ENCODE measurements at places on chromosomes 7 and 10.
A peak's percentile ranks its signal among the peaks of the same experiment; 100 is the strongest.

GRCh38 chr10:132186488-132187429 is at the start of gene DPYSL4:
TSS of gene DPYSL4 (plus strand) at chr10:132186948. CDS start at chr10:132187064, 116 bp downstream.
- DNase-seq: no peak

DNA sequence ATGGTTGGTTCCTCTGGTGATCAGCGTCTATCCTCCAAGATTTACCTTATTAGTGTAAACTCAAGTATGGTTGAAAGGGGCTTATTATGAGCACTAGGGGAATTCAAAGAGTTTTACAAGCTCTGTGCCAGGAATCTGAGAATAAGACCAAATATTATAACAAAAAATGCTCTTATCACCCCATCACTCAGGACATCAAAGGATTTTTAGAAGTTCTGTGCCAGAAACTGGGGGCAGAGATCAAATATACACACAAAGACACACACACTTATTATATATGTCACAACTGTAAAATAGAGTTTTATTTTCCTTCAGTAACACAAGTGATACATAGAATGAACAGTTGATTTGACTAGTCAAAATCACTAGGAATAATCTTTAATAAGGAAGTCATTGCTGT is 89.3 kb downstream of the MLLT10 start:
- no peak for DNase-seq

- no peak for DNase-seq
Measured at GRCh38 chr7:2376351-2377154, 21.9 kb downstream of the EIF3B start.

- no peak for DNase-seq
Measured at GRCh38 chr7:49344556-49344955, 420.2 kb downstream of the CDC14C start.

- no peak for DNase-seq
Measured at GRCh38 chr10:482051-482501, 207.4 kb downstream of the DIP2C start.

GRCh38 chr7:86823769-86824168 is 180.1 kb downstream of the GRM3 start:
- no peak for DNase-seq

- DNase-seq: peak; percentile 84
Measured at GRCh38 chr10:6069081-6069931, 7.1 kb upstream of the IL2RA start.

DNA sequence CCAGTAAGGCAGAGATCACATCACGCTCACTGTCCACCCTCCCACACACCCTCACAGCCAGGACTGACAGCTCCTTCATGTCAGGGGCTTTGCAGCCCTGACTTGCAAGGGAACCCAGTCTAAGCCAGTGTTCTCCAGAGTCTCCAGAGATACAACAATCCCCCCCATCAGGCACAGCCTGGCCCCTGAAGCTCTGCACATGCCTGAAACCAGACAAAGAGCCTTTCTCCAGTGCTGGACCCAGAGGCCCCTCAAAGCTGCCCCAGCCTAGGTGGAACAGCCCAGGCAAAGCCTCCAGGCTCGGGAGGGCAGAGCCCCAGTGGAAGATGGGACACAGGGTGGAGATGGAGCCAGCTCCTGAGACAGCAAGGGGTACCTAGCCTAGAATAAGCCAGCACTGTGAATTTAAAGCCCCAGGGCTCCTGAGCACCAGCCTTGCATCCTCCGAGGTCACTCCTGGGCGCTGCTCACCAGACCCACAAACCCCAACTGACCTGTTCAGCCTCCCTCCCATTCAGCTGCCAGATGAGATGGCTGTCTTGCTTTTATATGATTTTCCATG is 50.2 kb downstream of the GRID1 start:
- DNase-seq: no peak

GRCh38 chr10:5530846-5531557 is 6.2 kb downstream of the CALML3 start:
- DNase-seq: no peak

DNA sequence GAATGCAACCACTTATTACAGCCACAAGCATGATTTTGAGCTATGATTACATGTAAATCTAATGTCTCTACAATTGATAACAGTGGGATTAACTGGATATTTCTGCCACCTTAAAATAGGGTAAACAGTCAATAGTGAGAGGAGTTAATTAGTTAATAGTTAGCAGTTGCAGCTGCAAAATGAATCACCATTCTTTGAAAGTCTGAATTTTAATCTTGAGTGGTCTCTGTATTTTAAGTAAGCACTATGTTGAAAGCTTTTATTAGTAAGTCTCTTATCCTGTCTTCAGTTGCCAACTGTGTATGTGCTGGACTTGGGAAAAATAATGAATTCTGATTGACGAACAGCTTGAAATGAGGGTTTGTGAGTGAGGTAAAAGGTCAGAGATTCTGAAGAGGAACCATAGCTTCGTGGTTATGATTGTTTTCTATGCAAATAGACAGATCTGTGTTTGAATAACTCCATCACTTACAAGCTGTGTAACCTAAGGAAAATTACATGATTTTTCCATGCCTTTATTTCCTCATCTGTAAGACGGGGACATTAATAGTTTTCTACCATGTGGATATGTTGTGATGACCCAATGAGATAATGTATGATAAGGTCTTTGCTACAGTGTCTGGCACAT is 75.2 kb downstream of the RNLS start:
- no peak for DNase-seq

DNA sequence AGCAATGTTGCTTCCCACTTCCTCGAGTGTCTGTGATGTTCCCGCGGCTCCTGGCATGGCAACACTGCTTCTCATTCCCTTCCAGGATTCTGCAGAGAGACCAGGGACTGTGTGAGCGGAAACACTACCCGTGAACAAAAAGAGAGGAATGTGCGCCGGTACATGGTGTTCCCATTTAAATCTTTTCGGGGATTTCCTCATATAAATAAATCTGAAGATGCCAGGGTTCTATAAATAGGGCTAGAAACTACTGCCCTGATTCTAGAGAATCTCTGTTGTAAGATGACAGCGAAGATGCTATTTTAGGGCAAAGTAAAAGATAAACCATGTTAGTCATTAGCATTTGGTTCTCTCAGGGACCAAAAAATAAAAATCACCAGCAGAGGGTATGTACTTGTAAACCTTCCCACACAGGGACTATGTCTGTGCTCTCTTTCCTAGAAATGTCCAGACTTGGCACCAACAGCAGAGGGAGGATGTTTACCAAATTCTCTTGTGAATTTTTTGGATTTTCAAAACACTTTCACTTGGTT is 92.2 kb upstream of the DDC start:
- DNase-seq: no peak

GRCh38 chr10:113026679-113027078 is 76.6 kb downstream of the TCF7L2 start:
- no peak for DNase-seq

DNA sequence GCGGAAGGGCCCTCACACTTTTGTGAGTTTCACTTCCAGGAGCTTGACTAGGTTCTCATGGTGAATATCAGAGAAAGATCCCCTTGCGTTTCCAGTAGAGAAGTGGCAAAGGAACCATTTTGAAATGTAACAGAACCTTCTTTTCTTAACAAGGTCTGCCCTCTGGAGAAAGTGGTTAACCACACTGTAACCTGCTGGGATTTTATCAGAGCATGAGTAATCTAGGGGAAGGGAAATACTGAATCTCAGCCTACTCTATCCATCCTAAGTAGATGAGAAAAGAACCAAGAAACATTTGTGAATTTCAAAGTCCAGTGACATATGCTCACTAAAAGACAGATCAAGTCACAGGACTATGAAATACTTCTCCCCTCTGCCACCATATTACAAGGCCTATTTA is 235.5 kb downstream of the ZEB1 start:
- no peak for DNase-seq

DNA sequence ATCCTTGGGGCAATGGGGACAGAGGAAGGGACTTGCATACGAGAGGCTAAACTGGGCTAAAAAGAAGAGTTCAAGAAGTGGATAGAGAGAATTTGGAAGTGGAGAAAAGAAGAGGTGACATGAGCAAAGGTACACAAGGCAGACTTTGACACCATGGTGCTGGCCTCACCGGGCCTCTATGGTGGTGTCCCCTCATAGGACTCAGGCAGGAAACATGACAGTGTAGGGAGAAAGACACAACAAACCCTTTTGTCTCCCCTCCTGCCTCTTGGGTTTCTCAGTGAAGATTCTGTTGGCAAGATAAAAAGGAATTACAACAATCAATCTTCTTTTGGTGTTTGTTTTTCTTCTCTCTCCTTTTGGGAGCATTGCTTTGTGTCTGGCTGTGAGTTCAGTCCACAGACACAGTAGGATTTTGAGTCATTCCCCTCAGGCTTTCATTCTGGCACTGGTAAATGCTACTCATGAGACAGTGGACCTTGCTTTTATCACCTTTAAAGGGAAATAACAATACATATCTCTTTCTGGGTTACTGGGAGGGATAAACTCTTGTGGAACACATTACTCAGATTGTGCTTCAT is 827.7 kb downstream of the TNS3 start:
- DNase-seq: no peak

DNA sequence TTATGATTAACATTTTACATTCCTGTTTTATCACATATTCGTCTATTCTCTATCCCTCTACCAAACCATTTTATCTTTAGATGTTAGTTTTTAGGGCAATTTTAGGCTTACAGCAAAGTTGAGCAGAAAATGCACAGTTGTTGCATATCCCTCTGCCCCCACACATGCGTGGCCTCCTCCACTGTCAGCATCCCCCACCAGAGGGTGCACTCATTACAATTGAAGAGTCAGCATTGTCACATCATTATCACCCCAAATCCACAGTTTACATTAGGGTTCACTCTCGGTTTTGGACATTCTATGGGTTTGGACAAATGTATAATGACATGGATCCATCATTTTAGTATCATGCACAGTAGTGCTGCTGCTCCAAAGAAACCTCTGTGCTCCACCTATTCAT is 86.4 kb downstream of the WDR37 start:
- no peak for DNase-seq

GRCh38 chr7:835485-836401 is 3.5 kb downstream of the SUN1 start:
- no peak for DNase-seq

DNA sequence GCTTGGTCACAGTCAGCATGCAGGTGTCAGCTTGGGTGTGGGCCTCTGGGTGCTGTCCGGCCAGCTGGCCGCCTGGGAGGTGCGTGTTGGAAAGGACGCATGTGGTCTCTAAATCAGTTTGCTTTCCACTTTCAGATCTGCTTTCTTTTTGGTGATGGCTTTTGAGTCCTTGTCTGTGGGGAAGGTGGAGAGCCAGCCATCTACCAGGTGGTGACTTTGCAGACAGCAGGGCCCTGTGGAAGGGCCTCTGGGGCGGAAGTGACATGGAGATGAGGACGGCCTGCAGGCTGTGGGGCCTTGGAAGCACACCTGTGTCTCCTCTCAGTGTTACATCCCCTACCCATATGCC is 59.4 kb downstream of the WDR37 start:
- DNase-seq: no peak

- DNase-seq: no peak
Measured at GRCh38 chr7:595621-596010, 76.0 kb upstream of the PDGFA start.

- no peak for DNase-seq
Measured at GRCh38 chr10:87656431-87657072, 3.1 kb upstream of the PAPSS2 start.

GRCh38 chr7:22179442-22179879 is 177.5 kb downstream of the RAPGEF5 start:
- DNase-seq: no peak

DNA sequence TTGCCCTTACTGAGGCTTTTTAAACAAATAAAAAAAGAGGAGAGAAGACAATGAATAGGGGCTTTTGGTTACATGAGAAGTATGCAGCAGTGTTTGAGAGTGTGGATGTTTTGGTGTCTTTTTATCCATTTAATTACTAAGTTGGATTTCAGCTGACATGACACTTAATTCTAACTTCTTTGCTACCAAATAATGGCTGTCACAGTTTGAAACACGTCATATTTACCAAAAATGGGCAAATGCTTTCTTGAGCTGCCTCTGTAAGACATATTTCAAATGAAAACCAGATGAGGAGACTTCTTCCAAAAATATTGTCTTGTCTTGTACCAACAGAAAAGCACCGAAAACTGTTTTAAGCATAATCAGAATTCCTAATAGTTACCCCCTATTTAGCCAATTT is 4.0 kb downstream of the ABCB4 start:
- DNase-seq: no peak

GRCh38 chr10:90958781-90959180 is 37.9 kb upstream of the ANKRD1 start:
- DNase-seq: no peak

DNA sequence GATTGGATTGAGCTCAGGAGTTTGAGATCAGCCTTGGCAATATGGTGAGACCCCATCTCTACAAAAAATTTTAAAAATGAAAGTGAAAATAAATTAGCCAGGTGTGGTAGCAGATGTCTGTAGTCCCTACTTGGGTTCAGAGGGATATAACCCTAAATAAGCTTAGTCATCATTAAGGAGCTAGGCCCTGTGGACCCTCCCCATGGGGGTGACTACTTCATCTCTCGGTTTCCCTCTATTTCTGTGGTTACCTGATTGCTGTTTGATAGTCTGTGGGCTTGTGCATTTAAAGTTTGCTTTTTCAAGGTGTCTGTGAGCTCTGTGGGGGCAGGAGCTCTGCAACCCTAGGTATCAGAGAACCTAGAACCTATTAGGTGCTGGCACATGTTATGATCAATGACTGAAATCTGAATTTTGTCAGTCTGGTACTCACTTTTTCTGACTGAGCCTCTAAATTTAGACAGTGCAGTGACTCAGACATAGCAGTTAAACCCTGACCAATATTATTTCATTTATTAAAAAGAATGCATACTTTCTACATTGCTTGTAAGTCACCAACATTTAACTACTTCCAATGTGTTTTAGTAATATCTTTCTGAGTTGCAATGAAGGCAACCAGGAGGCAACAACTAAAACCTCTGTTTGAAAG is 8.1 kb upstream of the CUZD1 start:
- DNase-seq: no peak

GRCh38 chr7:120060281-120060680 is 212.7 kb upstream of the KCND2 start:
- DNase-seq: no peak

- DNase-seq: no peak
Measured at GRCh38 chr7:74627661-74628411, 29.7 kb upstream of the GTF2I start.

- DNase-seq: no peak
Measured at GRCh38 chr10:24929056-24929544, 23.3 kb downstream of the PRTFDC1 start.

GRCh38 chr10:30057421-30057841 is 2.0 kb downstream of the JCAD start:
- no peak for DNase-seq

GRCh38 chr7:128954830-128955802 is 17.4 kb downstream of the IRF5 start:
- no peak for DNase-seq

GRCh38 chr10:13628661-13629060 is 41.9 kb downstream of the PRPF18 start:
- no peak for DNase-seq
